ENCODE measurements at places on chromosomes 16 and 17. TPM values are rescaled to one million over a fixed set of nuclear protein-coding genes. Genes with fewer than 3 reads are reported as not detected.

GRCh38 chr17:9363440-9364350 lies 211.9 kb downstream of the STX8 start:
- no peaks in the 10 kb centered on the region for H3K27me3 ChIP-seq
- H3K27ac ChIP-seq = no peak overlapping the region
- DNase-seq = no peak
- no peak overlapping the region for H3K4me3 ChIP-seq

- no peaks in the 10 kb centered on the region for H3K4me1 ChIP-seq
- H3K36me3 ChIP-seq = peaks cover 58% of the 10 kb centered on the region
- no peaks in the 10 kb centered on the region for H3K27me3 ChIP-seq
Observed at GRCh38 chr16:75576384-75576811, 10.2 kb downstream of the GABARAPL2 start.

- H3K36me3 ChIP-seq = no peaks in the 10 kb centered on the region
- peak overlapping the region; percentile 78 for H3K4me3 ChIP-seq
- no peak for DNase-seq
Observed at GRCh38 chr17:18362698-18363100, 651 bp downstream of the SHMT1 start.

DNA sequence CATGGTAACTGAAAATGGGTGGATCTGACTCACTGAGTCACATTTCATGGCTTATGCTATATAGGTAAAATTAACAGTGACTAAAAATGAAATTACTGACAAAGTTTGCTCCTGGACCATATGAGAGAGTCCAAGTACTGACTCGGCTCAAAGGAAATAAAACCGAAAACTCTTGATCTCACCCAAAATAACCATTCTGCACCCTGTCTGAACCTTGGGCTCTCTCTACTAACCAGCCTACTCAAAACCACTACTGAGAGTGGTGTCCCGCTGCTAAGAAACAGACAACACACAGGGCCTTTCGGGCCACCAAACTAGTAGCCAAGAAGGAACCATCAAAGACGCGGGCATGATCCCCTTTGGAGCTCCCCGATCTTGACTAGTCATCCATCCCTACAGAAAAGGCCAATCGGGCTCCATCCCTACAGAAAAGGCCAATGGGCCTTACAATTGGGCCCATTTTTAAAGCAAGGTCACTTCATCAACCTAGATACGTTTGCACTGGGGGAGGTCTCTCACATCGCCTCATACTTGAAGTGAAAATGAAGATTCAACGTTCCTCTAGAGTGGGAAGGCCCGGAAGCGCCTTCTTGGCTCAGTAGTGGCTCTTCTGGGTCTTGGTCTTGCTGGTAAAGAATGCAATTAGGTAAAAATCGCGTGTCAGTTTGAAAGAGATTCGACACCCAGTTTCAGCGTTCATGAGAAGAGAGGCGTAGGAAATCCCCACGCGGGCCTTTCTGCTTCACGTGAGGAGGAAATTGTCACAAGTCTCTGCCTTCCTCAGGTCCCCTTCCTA lies 720 bp upstream of the ZPBP2 start:
- H3K36me3 ChIP-seq = no peaks in the 10 kb centered on the region
- H3K4me1 ChIP-seq = peaks cover 41% of the 10 kb centered on the region
- H3K27me3 ChIP-seq = no peaks in the 10 kb centered on the region
- peak overlapping the region; percentile 87 for H3K27ac ChIP-seq

GRCh38 chr16:4625560-4626159 lies 1.0 kb downstream of the MGRN1 start:
- peak overlapping the region; percentile 94 for H3K27ac ChIP-seq
- H3K4me3 ChIP-seq = peak overlapping the region; percentile 67
- H3K27me3 ChIP-seq = no peaks in the 10 kb centered on the region
- peaks cover 24% of the 10 kb centered on the region for H3K4me1 ChIP-seq
- no peak for DNase-seq
- H3K36me3 ChIP-seq = no peaks in the 10 kb centered on the region

DNA sequence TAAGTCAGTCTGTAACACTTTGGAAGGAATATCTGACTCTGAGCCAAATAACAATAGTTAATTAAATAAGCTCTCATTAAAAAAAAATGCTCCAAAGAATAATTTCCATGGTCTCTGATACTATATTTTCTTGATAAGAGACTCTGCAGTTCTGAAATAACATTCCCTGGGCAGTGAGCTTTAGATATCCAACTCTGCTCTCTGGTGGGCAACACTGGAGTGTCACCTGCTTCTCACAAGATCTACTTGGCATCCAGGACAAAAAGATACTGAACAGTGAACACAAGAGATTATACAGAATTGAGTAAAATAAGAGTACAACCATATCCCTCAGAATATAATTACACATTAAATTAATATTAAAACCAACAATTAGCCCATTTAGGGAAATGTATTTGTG lies 13.7 kb downstream of the BLMH start:
- peaks cover 30% of the 10 kb centered on the region for H3K36me3 ChIP-seq
- no peaks in the 10 kb centered on the region for H3K27me3 ChIP-seq
- no peak overlapping the region for H3K27ac ChIP-seq
- no peaks in the 10 kb centered on the region for H3K4me1 ChIP-seq

- H3K4me3 ChIP-seq = no peak overlapping the region
- H3K4me1 ChIP-seq = no peaks in the 10 kb centered on the region
- H3K27me3 ChIP-seq = no peaks in the 10 kb centered on the region
Observed at GRCh38 chr16:69921127-69921526, 30.0 kb upstream of the CLEC18A start.

DNA sequence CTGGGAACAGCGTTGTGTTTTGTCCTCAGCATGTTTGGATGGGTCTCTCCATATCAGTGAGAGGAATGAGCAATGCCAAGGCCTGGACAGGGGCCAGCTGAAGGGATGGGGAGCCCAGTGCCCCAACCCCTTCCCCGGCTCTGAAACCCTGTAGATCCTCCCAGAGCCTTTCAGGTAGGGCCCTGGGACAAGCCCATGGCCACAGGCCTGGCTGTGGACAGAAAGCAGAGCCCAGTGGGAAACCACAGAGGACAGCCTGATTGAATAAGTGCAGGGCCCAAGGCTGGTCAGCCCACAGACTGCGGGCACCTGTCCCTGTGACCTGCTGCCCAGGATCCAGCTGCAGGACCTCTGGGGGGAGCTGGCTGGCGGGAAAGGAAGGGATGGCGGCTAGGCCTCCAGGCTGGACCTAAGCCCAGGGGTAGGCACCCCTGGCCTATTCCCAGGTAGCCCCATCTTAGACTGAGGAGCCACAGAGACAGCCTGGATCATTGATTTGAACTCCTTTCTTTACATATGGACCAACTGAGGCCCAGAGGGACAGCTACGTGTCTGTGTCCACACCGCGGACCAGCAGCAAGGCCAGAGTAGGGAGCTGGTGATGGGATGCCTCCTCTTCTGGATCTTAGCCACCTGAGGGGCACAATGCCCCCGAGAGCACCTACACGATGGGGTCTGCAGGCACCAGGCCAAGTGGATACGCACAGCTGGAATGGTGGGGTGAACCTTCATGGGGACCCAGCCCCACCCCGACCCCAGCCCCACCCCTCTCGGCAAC lies 1.3 kb downstream of the CCDC102A start:
- peaks cover 85% of the 10 kb centered on the region for H3K4me1 ChIP-seq
- no peak overlapping the region for H3K4me3 ChIP-seq
- DNase-seq = no peak

DNA sequence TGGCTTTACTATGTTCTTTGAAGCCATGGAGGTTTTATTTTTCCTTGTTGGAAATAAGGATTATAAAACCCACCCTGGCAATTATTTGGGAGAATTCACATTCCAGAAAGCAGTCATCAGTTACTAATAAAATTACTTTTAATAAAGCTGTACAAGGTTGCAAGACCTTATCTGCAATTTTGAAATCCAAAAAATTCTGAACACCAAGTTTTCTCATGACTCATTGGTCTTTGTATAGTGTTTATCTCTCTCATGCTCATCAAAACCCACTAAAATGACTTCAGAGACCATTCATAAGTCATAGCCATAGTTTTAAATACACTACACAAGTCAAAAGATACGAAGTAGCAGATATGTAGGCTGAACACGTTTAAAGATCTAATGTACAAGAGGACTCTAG lies 6.0 kb upstream of the KRT38 start:
- no peak for DNase-seq
- no peaks in the 10 kb centered on the region for H3K27me3 ChIP-seq
- H3K4me1 ChIP-seq = no peaks in the 10 kb centered on the region

DNA sequence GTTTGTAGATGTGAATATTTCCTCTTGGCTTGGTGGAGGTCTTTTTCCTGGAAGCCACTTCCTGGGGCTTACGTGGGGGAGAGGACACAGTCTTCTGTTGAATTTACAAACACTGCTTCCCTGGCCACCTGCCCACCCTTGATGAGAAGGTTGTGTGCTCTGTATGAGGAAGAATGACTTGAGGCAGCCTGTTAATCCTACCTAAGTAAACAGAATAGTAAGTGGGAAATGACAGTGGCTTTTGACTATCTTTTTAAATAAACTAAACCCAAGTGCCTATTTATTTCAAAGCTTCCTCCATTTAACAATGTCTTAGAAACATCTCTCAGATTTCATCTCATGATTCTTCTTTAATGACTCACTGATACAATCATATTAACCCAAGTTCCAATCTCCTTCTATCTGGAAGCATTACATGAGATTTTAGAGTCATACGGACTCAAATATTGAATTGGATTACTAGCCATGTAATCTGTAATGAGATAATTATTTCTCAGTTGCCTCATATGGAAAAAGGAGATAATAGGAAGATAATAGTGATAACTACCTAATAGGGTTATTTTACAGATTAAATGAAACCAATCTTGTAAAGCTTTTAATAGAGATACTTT lies 96.6 kb upstream of the SMIM36 start:
- no peak overlapping the region for H3K27ac ChIP-seq
- no peak overlapping the region for H3K4me3 ChIP-seq
- H3K27me3 ChIP-seq = no peaks in the 10 kb centered on the region
- H3K36me3 ChIP-seq = no peaks in the 10 kb centered on the region

- H3K27ac ChIP-seq = no peak overlapping the region
- H3K4me3 ChIP-seq = no peak overlapping the region
- peaks cover 5% of the 10 kb centered on the region for H3K27me3 ChIP-seq
- no peaks in the 10 kb centered on the region for H3K36me3 ChIP-seq
- no peaks in the 10 kb centered on the region for H3K4me1 ChIP-seq
Observed at GRCh38 chr17:77735566-77736198, 222.8 kb upstream of the TNRC6C start.

DNA sequence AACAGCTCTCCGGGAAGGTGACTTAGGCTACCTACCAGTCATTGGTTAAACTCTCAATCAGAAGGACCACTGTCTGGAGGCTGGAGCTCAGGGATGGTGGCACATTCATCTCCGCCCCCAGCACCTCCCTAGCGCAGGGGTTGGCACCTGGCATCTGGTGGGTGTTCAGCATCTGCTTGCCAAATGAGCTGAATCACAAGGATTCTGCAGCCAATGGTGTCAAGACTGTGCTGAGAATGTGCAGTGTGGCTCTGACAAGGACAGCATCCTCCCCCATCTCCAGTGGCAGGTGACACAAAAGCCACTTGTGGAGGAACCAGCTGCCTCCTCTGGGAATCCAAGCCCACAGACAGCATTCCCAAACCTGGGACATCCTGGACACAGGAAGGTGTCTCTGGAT lies 35.2 kb downstream of the PLXDC1 start:
- no peaks in the 10 kb centered on the region for H3K4me1 ChIP-seq
- no peak overlapping the region for H3K4me3 ChIP-seq
- no peaks in the 10 kb centered on the region for H3K36me3 ChIP-seq

GRCh38 chr16:22623351-22623781 lies 112.7 kb downstream of the NPIPB5 start:
- no peaks in the 10 kb centered on the region for H3K36me3 ChIP-seq
- H3K27me3 ChIP-seq = no peaks in the 10 kb centered on the region
- H3K27ac ChIP-seq = no peak overlapping the region
- no peaks in the 10 kb centered on the region for H3K4me1 ChIP-seq
- no peak overlapping the region for H3K4me3 ChIP-seq

GRCh38 chr17:79984045-79984840 lies 51.4 kb downstream of the TBC1D16 start:
- DNase-seq = no peak
- no peak overlapping the region for H3K27ac ChIP-seq
- no peaks in the 10 kb centered on the region for H3K27me3 ChIP-seq
- no peaks in the 10 kb centered on the region for H3K4me1 ChIP-seq

- no peaks in the 10 kb centered on the region for H3K36me3 ChIP-seq
- no peak for DNase-seq
- no peaks in the 10 kb centered on the region for H3K27me3 ChIP-seq
- no peak overlapping the region for H3K4me3 ChIP-seq
- no peaks in the 10 kb centered on the region for H3K4me1 ChIP-seq
Observed at GRCh38 chr17:6699997-6700947, 12.9 kb downstream of the SLC13A5 start.

- H3K27ac ChIP-seq = no peak overlapping the region
- DNase-seq = no peak
- H3K4me3 ChIP-seq = no peak overlapping the region
- no peaks in the 10 kb centered on the region for H3K27me3 ChIP-seq
Observed at GRCh38 chr16:30621765-30622164, 11.6 kb upstream of the ZNF689 start.

- no peak for DNase-seq
- H3K4me1 ChIP-seq = peaks cover 10% of the 10 kb centered on the region
Observed at GRCh38 chr17:4317610-4318009, 48.9 kb downstream of the UBE2G1 start.

DNA sequence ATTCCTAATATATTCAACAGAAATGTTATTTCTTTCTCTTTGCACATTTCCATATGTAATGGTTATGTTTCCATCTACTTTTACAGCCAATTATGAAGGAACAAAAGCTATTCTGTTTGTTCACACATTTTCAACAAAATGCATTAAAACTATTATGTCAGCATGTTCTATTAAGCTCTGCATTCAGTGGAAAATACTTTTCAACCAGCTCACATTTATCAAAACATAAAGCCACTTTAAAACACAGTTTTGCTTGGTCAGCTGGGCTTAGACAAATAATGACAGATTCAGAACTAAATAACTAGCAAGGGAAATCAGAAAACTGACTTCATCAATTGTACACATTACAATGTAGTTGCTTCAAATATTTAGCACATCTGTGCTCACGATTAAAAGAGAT lies 6.9 kb downstream of the SALL1 start:
- no peak overlapping the region for H3K4me3 ChIP-seq
- no peaks in the 10 kb centered on the region for H3K4me1 ChIP-seq
- DNase-seq = no peak
- H3K27me3 ChIP-seq = no peaks in the 10 kb centered on the region
- no peak overlapping the region for H3K27ac ChIP-seq
- H3K36me3 ChIP-seq = no peaks in the 10 kb centered on the region

DNA sequence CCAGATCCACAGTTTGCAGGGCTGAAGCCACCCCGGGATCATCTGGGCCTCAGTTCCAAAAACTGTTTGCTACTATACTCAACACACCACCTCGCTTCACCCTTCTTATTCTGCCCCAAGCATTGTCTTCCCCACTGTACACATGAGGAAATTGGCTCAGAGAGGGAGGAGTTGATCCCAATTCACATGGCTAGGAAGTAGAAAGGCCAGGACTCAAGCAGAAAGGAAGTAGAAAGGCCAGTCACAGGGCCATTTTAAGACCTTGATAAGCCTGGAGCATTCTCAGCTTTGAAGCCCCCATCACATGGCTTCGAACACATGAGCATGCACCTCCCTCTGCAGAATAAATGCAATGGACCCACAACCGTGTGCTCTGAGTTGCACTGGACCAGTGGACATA lies 7.7 kb upstream of the PRSS22 start:
- no peak overlapping the region for H3K4me3 ChIP-seq
- no peaks in the 10 kb centered on the region for H3K36me3 ChIP-seq
- H3K4me1 ChIP-seq = peaks cover 13% of the 10 kb centered on the region
- no peak overlapping the region for H3K27ac ChIP-seq
- no peak for DNase-seq

The PIGS gene
- total RNA-seq = 50.0 TPM

The CCDC137 gene
- total RNA-seq = 70.7 TPM

The MYO15B gene
- 26.1 TPM for total RNA-seq

The CCDC40 gene
- 4.3 TPM for total RNA-seq

The ACE gene
- total RNA-seq = 4.6 TPM

The MRM1 gene
- total RNA-seq = 24.9 TPM
